ENCODE measurements at places on chromosomes 1 and 21.

GRCh38 chr1:201905234-201905890, 16.7 kb downstream of the SHISA4 start:
- DNase-seq = no peak

GRCh38 chr1:167532964-167533824, 14.9 kb upstream of the CD247 start:
- DNase-seq = no peak

DNA sequence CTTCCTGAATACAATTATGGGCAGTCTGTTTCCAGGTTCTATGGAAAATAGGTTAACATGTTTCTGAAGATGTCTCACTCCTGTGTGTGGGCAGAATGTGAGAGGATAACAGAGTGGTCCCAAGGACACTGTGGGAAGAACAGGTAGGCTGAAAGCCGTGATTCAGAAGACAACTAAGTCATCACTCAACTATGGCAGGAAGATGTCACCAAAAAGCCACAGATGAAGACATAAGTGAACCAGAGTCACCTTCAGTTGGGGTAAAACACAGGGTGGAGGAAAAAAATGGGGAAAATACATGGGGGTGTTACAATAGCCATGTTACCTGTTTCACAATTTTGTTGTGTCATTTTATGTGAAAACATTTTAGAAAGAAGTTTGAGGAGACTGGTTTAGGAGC, 75.1 kb downstream of the UCHL5 start:
- DNase-seq = no peak

GRCh38 chr1:56450004-56450666, 129.2 kb downstream of the PLPP3 start:
- no peak for DNase-seq

DNA sequence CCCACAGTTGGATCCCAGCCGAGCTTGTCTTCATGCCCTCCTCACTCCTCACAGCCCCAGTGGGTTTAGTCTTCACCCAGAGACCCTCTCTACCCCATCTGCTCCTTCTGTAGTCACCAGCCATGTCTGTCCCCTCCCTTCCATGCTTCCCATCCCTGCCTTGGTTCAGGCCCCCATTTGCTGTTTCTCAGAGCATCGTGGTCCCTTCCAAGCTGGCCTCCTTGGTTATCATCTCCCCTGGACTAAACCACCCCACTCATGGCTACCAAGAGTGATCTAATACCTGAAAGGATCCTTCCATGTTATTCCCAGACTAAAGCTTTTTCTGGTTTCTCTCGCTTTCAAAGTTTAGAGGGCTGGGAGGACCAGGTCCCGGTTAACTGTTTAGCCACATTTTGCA, 8.3 kb downstream of the CNIH3 start:
- DNase-seq = no peak

GRCh38 chr1:219463636-219464035, 149.3 kb downstream of the ZC3H11B start:
- no peak for DNase-seq

- no peak for DNase-seq
Measured at GRCh38 chr1:243791586-243792267, 58.3 kb downstream of the AKT3 start.

DNA sequence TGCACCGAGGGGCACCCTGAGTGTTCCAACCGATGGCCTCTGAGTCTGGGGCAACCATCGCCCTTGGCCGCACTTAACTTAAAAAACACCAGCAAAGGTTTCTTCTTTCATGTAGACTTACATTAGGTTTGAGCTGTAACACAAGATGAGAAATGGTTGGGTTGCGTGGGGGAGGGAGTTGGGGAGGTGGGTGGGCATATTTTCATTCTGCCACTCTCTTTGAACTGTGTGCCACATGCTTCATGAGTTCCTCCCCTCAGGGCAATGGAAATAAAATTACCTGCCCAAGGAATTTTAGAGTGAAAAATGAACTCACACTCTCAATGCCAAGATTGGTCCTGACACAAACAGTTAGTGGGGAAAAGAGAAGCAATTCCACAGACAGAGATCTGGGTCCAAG, 430.1 kb upstream of the USP24 start:
- no peak for DNase-seq

- no peak for DNase-seq
Measured at GRCh38 chr1:243849421-243850201, 432 bp downstream of the AKT3 start.

GRCh38 chr21:26365849-26366248, 195.3 kb upstream of the APP start:
- no peak for DNase-seq

DNA sequence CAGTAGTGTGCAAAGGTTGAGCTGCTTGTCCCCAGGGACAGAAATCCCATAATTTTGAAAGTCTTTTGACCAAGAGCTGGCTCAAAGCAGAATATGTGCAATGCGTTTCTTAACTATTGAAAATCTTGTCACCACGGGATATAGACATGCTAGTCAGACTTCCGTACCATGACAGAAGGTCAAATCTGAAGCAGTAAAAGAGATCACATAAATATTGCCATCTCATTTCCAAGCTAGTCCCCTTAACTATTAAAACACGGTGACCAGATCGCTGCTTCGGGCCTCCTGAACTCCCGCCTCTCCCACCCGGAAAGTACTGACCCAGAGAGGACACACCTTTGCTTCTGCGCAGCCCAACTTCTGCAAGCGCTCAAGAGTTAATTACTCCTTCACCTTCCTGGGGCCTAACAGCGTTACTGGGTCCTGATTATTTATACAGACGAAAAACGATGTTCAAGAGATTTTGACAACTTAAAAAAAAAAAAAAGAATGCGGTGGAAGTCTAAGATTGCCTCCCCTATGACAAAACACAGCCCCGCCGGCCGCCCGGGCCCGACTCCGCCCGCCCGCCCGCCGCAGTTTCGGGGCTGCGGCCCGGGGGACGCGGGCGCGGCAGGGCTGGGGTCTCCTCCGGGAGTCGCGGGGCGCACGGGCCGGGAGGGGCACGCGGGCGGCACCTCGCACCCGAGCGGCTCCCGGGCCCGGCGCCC, 692 bp downstream of the SORT1 start:
- DNase-seq = no peak
